NCI-H1105 treated with DMSO at 0.1 percent for 48 hours (cell line): ENCODE measurements at places on chromosomes 1 and 21.
A peak's percentile ranks its signal among the peaks of the same experiment; 100 is the strongest.

DNA sequence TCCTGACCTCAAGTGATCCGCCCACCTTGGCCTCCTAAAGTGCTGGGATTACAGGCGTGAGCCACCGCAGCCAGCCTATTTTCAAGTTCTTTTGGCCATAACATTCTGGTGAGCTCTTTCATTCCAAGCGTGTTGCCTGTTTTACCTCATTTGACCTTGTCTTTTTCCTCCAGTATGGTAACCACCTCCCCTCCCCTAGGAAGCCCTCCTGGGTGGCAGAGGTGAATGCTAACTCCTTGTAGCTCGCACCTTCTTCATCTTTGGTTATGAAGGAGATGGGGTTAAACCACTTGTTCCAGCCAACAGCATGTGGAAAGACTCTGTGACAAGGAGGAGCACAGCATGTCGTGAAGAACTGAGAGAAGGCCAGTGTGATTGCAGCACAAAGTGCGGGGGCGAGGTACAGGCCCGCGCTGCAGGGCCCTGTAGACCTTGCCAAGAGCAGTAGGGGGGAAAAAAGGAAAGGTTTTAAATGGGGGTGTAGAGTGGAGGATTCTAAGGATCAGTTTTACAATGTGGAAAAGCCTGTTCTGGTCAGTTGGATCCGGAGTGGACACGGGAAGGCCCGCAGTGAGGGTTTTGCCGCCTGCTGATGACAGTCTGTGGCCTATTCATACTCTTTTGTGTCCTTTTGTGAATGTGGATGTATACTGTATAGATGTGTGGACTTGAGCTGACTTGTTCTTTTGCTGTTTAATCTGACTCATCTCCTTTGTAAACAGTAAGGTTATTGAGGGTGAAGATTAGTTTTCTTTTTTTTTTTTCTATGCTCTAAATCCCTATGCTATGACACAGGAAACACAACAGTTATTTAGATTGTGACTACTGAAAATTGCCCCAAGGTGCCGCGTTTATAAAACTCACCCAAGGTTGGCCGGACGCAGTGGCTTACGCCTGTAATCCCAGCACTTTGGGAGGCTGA, 7.5 kb upstream of the ZNF436 start:
- DNase-seq = no peak

DNA sequence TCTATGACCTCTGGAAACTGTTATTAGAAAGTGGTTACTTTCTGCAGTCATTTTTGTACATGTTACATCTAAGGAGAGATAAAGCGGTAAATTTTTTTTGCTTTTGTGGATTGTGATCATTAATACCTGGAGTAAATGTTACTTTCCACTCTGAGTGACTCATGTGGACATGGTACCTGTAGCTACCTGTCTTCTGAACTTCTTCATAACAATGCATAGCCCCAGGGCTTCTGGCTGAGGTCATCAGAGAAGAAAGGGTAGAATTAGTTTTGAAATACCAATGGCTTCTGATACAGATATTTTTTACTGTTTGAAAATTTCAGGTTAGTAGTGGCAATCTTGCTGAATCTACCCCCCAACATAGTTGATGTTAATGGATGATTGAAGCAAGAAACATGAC, 489.3 kb downstream of the RWDD3 start:
- DNase-seq = no peak

- DNase-seq = no peak
Observed at GRCh38 chr1:189150624-189151023, 1327.0 kb downstream of the BRINP3 start.

GRCh38 chr1:22680726-22681125, 27.7 kb downstream of the C1QB start:
- no peak for DNase-seq

GRCh38 chr1:25807480-25808390, 7.7 kb downstream of the SELENON start:
- no peak for DNase-seq

GRCh38 chr1:172900376-172900997, 150.3 kb downstream of the TNFSF18 start:
- no peak for DNase-seq

- DNase-seq = peak; percentile 66
Observed at GRCh38 chr1:91583326-91583755, 82.7 kb downstream of the CDC7 start.

DNA sequence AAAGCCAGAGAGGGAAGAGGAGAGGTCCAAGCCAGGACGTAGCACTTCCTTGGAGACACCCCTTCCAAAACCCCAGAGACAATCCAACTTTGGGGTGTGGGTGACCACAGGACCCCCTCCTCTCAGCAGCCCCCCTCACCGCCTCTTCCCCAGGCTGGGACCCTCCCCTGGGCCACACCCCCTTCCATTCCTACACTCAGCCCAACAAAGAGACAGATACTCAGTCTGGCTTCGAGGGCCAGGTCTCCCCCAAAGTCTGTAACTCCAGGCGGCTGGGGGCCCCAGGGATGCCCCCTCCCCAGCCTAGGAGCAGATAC, 1.4 kb downstream of the MEX3A start:
- DNase-seq = no peak

GRCh38 chr1:34908369-34908768, 21.1 kb downstream of the DLGAP3 start:
- DNase-seq = no peak

DNA sequence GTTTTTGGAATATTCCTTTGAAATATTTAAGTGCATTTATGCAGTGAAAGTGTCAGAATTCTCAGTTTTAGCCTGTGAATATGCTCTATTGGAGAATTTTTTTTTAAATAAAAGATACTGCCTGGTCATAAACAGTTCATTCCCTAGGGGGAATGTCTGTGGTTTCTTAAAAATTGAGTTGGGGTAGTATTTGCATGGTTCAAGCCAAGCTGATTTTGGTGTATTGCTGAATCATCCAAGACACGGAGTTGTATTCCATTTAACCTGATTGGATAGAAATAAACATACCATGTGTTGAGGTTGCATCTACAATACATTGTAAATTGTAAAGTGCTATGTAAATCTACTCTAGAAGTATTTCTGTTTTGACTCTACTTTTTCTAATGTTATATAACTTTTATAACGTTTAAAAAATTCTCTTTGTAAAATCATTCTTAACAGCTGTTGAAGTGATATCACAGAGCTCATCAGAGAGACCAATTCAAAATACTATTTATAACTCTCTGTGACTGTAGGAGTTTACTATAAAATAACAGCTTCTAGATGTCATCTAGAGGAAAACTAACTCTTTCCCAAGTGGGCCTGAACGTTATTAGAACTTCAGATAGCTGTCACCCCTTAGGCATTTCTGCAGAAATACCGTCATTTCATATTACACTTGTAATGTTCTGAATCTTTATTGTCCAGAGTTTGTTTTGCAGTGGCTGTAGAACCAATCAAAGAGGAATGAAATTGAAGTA, 199.1 kb downstream of the USP25 start:
- DNase-seq = no peak

DNA sequence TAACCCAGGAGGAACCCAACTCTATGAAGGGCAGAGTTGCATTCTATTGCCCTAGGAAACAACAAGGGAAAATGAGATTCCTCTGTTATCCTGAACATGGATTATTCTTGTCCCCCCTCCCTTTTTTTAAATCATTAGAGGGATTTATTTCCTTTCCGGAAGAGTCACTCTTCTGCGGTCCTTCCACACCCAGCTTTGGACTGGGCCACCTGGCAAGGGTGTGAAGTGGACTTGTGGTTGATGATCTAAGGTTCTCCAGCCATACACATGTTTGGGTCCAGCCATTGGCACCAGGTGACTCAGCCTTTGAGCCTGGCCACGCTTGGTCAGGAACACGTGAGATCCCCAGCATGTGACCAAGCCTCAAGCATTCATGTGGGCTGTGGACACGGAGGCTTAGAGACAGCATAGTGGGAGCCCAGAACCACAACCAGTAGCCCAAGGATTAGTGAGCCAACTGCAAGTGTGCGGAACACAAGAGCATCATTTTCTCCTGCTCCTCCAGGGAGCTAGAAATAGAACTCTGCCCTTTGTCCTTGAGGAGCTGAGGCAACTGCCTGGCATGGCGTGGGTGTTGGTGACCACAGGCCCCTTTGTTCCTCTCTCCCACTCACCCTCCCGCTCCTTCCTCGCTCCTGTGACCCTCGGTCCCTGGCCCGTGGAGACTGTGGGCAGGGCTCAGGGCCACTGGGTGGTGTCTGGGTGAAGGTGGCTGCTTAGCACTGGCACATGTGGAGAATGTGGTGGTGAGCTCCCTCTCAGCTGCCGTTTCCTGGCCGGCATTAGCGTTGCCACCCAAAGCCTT, 50.1 kb downstream of the NENF start:
- no peak for DNase-seq

DNA sequence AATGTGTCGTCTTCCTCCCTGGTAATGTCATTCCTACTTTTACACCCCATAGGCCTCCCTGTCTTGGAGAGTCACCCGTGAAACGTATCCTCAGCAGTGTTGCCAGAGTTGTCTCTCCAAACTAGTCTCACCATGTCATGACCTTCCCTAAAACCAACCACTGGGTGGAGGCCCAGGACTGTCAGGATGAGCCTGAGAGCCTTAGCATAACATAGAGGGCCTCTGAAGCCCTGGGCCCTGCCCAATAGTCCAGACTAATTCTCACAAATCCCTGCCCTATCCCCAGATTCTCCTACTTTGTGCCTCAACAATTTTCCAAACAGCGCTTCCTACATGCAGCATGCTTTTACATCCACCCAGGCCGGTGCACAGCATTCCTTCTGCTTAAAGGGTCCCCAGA, 29.3 kb upstream of the HSD3B1 start:
- DNase-seq = no peak

GRCh38 chr1:212141404-212141803, 105.9 kb downstream of the DTL start:
- no peak for DNase-seq

GRCh38 chr1:60762911-60763310, 319.4 kb upstream of the NFIA start:
- no peak for DNase-seq

DNA sequence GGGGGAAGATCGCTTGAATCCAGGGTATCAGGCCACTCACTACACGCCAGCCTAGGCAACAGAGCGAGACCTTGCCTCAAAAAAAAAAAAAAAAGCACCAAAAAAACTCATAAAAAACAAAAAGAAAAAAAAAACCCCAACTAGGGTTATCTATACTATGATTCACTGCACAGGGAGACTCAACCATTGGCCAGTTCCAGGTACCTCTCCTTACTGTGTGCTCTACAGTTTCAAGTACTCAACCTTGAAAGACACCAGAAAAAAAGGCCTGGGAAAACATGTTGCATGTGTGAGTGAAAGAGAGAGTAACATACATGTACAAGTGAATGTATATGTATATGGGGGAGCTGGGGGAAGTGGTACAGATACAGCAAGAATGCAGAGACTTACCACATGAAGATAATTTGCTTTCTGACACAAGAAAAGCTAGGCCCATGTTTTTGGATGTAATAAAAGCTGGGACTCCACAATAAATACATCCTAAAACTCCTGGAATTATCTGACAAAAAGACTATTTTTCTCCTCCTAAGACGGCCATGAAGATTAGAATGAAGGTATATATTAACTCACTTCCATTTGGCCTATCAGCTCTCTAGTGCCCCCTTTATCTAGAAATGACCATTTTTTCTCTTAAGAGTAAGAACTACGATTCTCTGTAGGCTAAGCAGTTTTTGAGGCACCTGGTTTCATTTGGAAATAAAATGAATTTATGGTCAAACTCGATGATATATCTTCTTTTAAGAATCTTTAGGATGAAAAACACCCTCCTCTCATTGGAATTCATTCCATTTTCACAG, 52.2 kb downstream of the SLC27A3 start:
- DNase-seq = no peak

GRCh38 chr1:109091839-109092193, 1.3 kb downstream of the TMEM167B start:
- no peak for DNase-seq

GRCh38 chr21:44506279-44507255, 33.4 kb downstream of the KRTAP10-1 start:
- DNase-seq = no peak

GRCh38 chr21:45386728-45387371, 18.1 kb upstream of the COL18A1 start:
- DNase-seq = no peak

GRCh38 chr1:201760516-201760915, 68.4 kb upstream of the IPO9 start:
- no peak for DNase-seq

DNA sequence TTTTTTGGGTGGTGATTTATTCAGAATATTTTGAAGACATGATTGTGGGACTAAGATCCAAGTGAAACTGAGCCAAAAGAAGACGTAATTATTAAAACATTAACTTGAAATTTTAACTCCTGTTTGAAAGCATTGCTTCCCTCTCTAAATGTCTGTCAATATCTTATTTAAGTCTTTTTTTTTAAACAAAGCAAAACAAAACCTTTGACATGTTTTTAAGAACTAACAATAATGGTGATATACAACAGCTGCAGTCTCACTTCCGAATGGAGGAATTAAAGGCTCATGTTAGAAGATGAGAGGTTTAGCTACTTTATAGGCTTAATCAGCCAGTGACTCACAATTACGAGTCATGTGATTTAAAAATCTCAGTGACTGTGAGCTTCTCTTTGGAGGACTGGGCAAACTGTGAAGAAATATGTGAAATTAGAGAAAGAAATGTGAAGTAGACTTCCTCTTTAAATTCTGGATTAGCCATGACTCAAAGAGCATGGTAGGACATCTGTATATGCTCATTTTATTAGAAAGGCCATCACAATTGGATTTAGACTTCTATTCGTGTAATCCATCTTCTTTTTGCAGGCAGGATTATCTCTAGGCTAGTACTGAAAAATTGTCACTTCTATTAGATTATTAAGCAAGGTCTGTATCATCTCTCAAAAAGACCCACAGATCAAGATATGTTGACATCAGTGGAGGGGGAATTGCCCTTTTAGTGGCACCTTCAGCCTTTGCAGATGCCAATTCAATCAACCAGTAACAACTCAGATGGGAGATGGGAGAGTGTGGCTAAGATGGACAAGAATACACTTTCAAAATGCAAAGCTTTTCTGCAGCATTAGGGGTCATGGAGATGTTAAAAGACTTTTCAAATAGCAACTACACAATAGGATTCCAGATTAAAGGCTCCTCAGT, 28.7 kb downstream of the KCNA3 start:
- no peak for DNase-seq

GRCh38 chr21:46157396-46157986, 2.1 kb upstream of the FTCD start:
- no peak for DNase-seq

DNA sequence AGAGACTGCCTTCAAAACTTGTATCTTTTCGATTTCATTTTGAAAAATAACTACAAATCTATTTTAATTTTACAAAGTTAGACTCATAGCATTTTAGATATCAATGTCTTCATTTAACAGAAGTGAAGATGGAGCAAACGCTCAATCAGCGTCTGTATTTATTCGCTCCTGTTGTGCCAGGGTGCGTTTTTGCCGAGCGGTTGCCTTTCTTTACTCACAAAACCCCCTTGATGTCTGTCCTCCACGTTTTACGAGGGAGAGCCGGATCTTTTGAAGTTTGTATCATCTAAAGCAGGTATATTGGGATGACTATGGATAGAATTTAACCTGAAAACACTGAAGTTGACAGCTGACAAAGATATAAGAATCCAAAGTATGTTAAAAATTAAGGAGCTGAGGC, 44.6 kb downstream of the MRPL39 start:
- no peak for DNase-seq
